ENCODE measurements at places on chromosomes 4 and X.

- DNase-seq = no peak
Observed at GRCh38 chr4:22246847-22247246, 269.0 kb downstream of the ADGRA3 start.

- DNase-seq = no peak
Observed at GRCh38 chrX:16992445-16992844, 46.0 kb downstream of the REPS2 start.

- peak; percentile 4 for DNase-seq
Observed at GRCh38 chr4:110163327-110164069, 34.9 kb downstream of the ELOVL6 start.

DNA sequence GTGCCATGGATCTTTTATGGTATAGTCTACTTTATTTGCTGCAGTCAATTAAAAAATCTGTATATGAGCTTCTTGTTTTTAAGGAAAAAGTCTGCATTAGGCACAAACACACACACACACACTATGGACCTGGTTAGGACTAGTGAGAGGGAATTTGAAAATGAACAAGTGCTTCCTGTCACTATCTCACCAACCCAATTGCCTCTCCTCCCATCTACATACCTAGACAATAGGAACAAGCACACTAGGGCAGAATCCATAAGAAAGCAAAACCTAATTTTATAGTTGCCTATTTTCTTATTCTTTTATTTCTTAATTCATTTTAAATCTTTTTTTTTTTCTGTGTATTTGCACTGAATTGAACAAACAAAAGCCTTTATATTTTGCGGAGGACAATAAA lies 22.7 kb downstream of the PALLD start:
- no peak for DNase-seq

DNA sequence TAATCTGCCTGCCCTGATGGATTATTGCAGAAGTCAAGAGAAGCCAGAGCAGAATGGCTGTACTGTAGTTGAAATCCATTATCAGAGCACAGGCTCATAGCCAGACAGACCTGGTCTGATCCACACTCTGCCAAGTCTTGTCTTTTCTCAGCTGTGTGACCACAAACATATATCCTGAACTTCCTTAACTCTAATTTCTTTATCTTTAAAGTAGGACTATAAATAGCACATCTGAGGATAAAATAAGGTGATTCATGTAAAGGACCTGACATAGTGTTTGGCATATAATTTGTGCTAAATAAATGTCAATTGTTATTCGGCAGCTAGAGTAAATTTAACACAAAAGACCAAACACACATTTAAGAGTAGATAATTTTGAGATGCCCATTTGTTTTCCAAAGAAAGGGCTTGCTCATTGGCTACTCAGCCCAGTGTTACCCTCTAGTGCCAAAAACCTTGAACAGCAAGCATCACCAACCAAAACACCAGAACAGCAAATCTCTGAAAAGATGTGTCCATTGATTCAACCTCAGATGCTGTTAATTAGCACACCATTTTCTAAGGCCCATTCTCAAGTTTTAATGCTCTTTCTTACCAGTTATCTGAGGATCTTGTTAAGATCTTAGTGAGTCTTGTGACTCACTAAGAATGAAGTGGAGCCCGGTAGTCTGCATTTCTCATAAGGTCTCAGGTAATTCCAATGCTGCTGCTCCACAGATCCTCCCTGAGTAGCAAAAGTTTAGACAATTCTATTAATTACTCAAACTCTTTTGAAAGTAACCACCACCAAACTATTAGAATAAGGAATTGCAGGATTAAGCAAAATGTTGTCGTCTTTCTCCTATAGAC lies 108.8 kb downstream of the HHIP start:
- peak; percentile 25 for DNase-seq

GRCh38 chr4:110134269-110134869 lies 64.0 kb downstream of the ELOVL6 start:
- DNase-seq = no peak

DNA sequence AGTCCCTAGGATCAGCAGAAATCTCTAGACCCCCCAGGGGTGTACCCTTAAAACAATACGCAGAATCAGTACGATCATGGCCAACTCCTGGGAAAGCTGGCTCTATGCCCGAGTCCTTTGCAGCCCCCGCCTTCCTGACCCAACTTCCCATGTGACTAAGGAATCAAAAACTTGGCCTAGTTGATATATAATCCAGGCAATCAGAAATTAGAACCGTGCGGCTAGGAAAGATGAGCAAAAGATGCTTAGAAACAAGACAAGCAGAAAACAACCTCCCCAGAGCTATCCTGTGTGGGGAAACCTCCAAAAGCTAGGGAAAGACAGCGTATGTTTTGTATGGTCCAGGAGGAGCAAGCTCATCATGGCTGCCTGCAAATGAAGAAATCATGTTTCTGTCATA lies 110.0 kb downstream of the PPARGC1A start:
- peak; percentile 36 for DNase-seq

DNA sequence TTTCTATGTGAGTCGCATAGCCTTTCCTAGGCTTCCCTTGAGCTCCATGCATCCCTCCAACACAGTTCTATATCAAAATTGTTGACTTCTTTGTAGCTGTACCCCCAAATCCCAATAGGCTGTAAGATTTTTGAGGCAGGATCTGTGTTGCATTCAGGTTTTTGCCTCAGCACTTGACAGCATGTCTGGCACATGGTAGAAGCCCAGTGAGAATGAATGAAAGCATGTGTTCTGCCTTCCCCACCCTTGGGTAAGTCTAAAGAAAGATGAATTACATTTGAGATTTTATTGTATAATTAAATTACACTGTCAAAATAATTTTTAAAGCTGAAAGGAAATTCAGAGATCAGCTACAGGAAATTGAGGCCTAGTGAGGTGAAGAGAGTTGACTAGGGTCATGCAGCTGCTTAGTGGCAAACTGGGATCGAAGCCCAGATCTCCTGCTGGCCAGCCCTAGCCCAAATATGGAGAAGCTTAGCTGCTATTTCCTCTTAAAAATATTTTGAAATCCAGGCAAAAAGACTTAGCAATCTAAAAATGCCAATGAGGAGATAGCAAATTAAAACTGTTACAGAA lies 122.5 kb downstream of the SPATA18 start:
- DNase-seq = no peak

- DNase-seq = no peak
Observed at GRCh38 chrX:125003746-125004446, 315.8 kb upstream of the TEX13C start.

- no peak for DNase-seq
Observed at GRCh38 chr4:41550308-41550707, 12.4 kb downstream of the LIMCH1 start.

DNA sequence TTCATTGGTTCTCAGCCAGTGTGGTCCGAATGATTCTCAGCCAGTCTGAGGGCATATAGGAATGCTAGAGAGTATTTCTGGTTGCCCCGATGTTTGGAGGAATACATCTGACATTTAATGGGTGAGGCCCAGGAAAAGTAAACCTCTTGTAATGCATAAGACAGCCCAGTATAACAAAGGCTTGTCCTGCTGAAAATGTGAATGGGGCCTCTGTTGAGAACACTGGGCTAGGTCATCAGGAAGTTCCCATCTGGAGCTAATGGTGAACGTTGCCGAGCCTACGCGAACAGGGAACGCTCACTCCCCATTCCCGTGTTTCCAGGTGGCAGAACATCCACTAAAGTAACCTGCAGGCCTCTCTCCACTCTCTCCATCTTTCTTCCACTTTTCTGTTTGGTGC lies 132.0 kb upstream of the CLNK start:
- DNase-seq = no peak

- DNase-seq = no peak
Observed at GRCh38 chrX:100819534-100819836, 706 bp upstream of the CSTF2 start.

GRCh38 chrX:119614776-119615175 lies 8.6 kb upstream of the NKRF start:
- DNase-seq = no peak

GRCh38 chrX:96692454-96692853 lies 7.8 kb downstream of the DIAPH2 start:
- no peak for DNase-seq

- no peak for DNase-seq
Observed at GRCh38 chr4:152501846-152502536, 33.9 kb downstream of the FBXW7 start.

DNA sequence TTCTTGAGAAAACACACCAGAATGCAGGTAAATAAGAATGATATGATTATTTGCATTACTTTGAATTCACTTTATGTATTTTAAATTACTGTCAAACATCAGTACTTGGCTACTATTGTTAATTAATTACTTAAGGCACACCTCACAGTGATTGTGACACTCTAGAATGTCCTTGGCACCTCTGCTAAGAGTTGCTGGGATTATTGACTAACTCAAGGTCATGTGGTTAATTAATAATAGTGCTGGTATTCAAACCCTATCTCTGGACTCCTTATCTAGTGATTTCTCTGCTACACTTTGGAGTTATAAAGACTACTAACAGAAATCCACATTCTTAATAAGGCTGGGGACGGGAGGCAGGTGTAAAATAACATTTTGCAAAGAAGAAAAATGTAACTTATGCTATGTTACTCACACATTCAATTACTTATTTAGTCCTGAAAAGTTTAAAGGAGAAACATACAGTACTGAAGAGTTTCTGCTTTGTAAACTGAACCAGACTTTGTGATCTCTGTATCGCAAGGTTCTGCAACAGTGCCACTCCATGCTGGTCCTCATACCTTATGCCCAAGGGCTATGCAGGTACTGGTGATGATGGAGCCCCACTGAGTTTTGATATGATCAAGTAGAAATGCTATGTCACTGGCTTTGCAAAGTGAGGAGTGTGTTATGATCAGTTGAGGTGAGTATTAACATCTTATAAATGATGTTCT lies 242.7 kb downstream of the MID1IP1 start:
- no peak for DNase-seq

DNA sequence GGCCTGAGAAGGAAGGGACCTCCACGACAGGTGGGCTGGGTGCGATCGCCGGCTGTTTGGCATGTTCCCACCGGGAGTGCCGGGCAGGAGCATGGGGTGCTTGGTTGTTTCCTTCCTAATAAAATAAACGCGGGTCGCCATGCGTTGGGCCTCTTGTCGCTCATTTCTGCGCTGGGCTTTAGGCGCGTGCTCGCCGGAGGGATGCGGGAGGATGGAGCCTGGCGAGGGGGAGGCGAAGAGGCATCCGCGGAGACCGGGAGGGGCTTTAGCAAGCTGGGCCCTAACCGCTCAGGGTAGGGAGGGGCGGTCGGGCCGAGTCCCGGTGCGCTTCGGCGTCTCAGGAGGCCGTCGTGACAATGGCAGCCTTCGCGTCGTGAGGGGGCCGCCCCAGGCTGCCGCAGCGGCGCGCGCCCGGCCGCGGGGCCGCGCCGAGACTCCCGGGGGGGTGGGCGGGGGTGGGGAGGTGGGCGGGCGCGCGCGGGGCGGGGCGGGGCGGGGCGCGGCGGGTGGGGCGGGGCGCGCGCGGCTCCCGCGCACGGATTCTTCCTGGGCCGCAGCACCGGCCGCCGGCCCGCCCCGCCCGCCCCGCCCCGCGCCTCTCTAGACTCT lies 476 bp upstream of the GDI1 start:
- DNase-seq = peak; percentile 13

DNA sequence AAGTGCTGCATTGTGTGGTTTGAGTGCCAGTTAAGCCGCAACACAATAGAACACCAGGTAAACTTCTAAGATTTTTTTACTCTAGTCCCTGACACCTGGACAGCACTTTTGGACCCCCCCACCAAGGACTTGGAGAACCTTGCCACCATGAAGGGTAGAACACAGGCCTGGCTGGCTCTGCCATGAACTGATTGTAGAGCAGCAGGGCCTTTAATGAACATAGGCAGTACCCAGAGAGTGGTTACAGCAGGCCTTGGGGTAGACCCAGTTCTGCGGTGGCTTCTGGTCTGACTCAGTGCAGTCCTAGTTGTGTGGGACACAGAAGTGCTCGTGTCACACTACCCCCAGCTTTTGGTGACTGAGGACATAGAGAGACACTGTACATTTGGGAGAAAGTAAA lies 648.3 kb downstream of the PCDH19 start:
- DNase-seq = no peak

DNA sequence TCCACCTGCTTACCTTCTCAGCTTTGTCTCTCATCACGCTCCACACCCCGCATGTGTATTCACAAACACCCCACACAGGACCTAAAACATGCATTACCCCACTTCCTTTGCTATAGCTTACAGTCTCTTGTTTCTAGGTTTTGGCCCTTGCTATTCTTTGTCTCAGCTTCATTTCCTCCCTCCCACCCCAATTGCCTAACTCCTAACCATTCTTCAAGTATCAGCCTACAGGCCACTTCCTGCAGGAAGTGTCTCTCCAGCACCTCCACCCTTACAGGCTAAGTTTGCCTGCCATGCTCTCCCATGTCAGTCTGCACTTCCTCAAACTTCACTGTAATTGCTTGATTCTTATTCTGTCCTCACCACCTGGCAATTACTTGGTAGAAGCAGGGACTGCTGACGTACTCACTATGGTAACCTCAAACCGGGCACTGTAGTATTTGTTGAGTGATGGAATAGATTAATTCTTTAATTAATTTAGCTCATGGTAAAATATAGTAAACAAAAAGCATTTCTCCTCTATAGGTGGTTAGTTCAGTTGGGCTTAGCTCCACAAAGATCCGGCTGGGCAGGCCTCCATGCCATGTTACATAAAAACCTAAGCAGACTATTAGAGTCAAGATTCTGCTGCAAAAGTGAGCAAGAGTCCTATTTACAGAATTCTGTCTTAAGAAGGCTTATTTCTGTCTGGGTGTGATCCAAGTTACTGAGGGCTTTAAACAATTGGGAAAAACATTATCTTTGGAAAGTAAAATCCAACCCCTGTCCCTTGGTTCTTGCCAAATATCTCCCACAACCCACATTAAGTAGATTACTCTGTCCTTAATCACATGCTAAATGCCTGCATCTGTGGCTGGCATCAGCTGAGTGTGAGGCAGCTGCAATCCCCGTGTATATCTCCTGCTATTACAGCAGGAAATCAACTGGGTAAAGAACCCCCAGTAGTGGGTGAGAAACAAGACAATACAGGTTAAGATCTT lies 124.7 kb upstream of the CPEB2 start:
- DNase-seq = no peak

DNA sequence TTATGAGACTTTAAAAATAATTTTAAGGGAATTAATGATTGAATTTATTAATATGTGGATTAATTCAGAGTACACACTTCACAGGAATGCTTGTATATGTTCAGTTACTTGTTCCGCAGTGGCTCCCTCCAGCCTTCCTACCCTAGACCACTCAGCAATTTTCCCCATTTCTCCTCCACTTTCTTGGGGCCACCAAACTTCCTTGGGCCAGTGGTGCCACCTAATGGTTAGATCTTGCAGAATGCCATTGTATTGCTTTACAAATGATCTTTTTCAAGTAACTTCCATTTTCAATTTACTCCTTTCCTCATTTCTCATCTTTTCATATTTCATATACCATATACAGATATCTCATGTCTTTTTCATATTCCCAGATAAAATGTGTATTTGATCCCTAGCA lies 3.6 kb upstream of the RNF175 start:
- DNase-seq = peak; percentile 23

GRCh38 chrX:12570859-12571501 lies 220.2 kb upstream of the PRPS2 start:
- no peak for DNase-seq

Measured in ACHN (cell line).